ENCODE measurements at places on chromosomes 1 and 21.

DNA sequence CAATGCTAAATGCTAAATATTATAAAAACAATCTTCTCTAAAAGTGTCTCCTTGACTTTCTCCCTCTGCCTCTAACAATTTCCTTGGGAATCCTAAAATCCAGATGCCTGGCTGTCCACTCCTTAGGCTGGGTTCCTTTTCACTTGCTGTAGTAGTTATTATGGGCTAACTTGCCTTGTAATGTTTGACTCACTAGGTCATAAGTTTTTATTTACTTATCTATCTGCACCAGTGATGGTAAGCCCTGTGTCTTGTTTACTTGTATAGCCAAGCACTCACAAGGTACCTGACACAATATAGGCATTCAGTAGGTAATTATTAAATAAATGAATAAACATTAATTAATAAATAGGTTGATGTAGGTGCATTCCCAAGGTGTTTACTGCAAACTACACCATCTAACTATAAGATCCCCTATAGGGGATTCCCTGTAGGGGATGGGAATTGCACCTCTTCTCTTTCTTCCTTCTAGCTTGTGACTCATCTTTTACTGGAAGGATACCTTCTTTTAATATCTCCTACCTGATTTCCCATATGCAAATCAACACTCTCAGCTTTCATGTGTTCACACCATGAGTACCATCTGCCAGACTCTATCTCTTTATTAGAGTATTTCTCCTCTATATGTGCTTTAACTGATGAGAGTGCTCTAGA lies 14.7 kb upstream of the CHIA start:
- DNase-seq = no peak

DNA sequence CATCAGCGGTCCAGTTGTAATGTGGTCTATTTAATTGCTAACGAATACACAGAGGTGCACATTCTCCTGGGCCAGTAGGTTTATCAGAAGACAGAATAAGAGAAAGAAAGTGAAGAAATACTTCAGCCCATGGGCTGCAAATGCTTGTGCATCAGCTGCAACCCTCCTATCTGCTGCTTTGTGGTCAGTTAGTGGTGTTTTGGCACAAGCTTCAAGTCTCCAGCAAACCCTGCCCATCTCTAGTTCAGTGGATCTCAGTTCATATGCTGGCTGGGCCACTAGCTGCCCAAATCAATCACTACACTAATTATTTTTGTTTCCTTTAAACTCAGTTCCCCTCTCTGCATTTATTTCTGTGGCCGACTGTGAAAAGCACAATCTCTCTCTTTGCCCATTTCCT lies 124.2 kb downstream of the KCNJ6 start:
- no peak for DNase-seq

DNA sequence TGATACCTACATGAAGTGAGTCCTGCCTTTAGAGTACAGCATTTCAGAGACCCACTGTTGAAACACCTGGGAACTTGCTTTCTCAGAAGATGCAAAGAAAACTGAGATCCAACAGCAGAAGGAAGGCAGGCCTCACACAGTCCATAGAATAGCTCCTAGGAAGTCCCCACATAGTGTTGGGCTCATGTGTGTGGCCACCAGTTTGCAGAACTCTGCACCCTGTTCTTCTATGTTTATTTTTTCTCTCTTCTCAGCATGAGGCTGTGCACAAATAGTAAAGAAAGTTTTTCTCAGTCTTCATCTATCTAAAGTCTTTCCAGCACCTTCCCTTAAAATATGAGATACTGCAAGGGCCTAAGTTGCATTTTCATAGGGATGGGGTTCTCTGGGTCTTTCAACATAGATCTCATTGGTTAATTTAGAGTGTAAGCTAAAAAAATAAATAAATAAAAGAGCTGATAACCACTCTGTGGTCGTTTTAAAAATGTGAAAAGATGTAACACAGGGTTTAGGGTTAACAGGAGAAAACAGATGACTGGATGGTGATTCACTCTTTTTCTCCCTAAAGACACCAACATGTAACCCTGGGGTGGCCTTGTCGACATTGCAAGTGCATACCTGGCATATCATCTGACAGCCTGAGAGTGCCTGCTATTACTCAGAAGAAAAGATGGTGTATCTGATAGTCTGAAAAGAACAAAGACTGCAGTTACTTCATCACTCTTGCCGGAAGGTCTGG lies 94.6 kb downstream of the ZC3H11B start:
- no peak for DNase-seq

- DNase-seq = no peak
Observed at GRCh38 chr1:56719171-56719570, 74.1 kb downstream of the PRKAA2 start.

GRCh38 chr1:240967070-240967724 lies 355.2 kb upstream of the GREM2 start:
- no peak for DNase-seq

All from inflammatory macrophage (primary cell).